Articular chondrocyte of knee joint (primary cell): ENCODE measurements at places on chromosomes 12 and 14. TPM values are rescaled to one million over a fixed set of nuclear protein-coding genes. Genes with fewer than 3 reads are reported as not detected.

Gene FAR2
- total RNA-seq: 13.8 and 14.6 TPM in 2 replicates

Gene CHURC1
- total RNA-seq: 64.1 and 89.1 TPM in 2 replicates

Gene PLEKHG7
- not detected in 2 replicates for total RNA-seq

Gene ALDH6A1
- 34.4 and 34.8 TPM in 2 replicates for total RNA-seq

Gene MGAT2
- 81.7 and 88.4 TPM in 2 replicates for total RNA-seq

Gene SAMD15
- total RNA-seq: 6.3 and 8.5 TPM in 2 replicates

Gene SLC6A13
- total RNA-seq: 0.32 TPM in 1 of 2 replicates, not detected in the other

Gene DPPA3
- not detected in 2 replicates for total RNA-seq

Gene BICDL1
- total RNA-seq: not detected in 2 replicates

Gene WSB2
- total RNA-seq: 93.8 and 98.9 TPM in 2 replicates

Gene INHBC
- total RNA-seq: under 0.01 TPM in 1 of 2 replicates, not detected in the other

Gene KRT7
- 14.2 and 24.8 TPM in 2 replicates for total RNA-seq

Gene TAS2R14
- 8.0 and 9.1 TPM in 2 replicates for total RNA-seq

Gene B4GALNT1
- 1.0 and 2.9 TPM in 2 replicates for total RNA-seq

Gene TMEM119
- 20.0 and 37.8 TPM in 2 replicates for total RNA-seq

Gene CLEC4A
- 0.32 and 0.52 TPM in 2 replicates for total RNA-seq

Gene KLRF1
- 0.13 and 0.32 TPM in 2 replicates for total RNA-seq

Gene HSP90AA1
- total RNA-seq: 248 and 359 TPM in 2 replicates

Gene OVCH1
- 0.65 and 1.0 TPM in 2 replicates for total RNA-seq

Gene PTGER2
- total RNA-seq: 17.9 and 33.3 TPM in 2 replicates

Gene FGD4
- total RNA-seq: 51.5 and 59.5 TPM in 2 replicates

Gene CISTR
- total RNA-seq: not detected in 2 replicates

Gene EIF2S3B
- 1.7 and 4.0 TPM in 2 replicates for total RNA-seq

Gene HELB
- 4.7 and 5.2 TPM in 2 replicates for total RNA-seq

Gene LRCOL1
- total RNA-seq: not detected in 2 replicates

Gene NTS
- 0.22 TPM in 1 of 2 replicates, not detected in the other for total RNA-seq

Gene LIMA1
- total RNA-seq: 601 and 610 TPM in 2 replicates

Gene HSPB8
- 20.5 and 22.6 TPM in 2 replicates for total RNA-seq

Gene PIK3C2G
- total RNA-seq: not detected in 2 replicates

Gene PAH
- not detected in 2 replicates for total RNA-seq

Gene SLC24A4
- total RNA-seq: under 0.01 TPM in 2 replicates

Gene AGAP2
- total RNA-seq: 0.11 and 0.39 TPM in 2 replicates

Gene SLC5A8
- not detected in 2 replicates for total RNA-seq

Gene GLIPR1L1
- total RNA-seq: not detected in 2 replicates

Gene SPIC
- not detected in 2 replicates for total RNA-seq

Gene PPP4R3A
- total RNA-seq: 50.0 and 63.5 TPM in 2 replicates

Gene KRT75
- total RNA-seq: 0.91 and 1.4 TPM in 2 replicates

Gene TPH2
- total RNA-seq: not detected in 2 replicates

Gene ZDHHC22
- total RNA-seq: under 0.01 TPM in 1 of 2 replicates, not detected in the other

Gene ASCL1
- total RNA-seq: not detected in 2 replicates

Gene BMP4
- 45.2 and 73.5 TPM in 2 replicates for total RNA-seq

Gene PKP2
- not detected in 2 replicates for total RNA-seq

Gene KRT81
- total RNA-seq: 0.26 TPM in 1 of 2 replicates, not detected in the other

Gene CLECL1
- not detected in 2 replicates for total RNA-seq

Gene OR4K5
- total RNA-seq: not detected in 2 replicates

Gene STAC3
- 0.54 and 0.65 TPM in 2 replicates for total RNA-seq

Gene SIX4
- 27.2 and 42.6 TPM in 2 replicates for total RNA-seq

Gene ALX1
- total RNA-seq: not detected in 2 replicates

Gene GPRC5D
- not detected in 2 replicates for total RNA-seq

Gene BMAL2
- 82.3 and 91.3 TPM in 2 replicates for total RNA-seq

Gene KLRC2
- total RNA-seq: not detected in 2 replicates

Gene PTPRR
- not detected in 2 replicates for total RNA-seq
